NCI-H524 treated with DMSO at 0.1 percent for 48 hours (cell line): ENCODE measurements at places on chromosomes 2 and 18.

GRCh38 chr2:109013051-109013450, 24.0 kb upstream of the EDAR start:
- DNase-seq, result no peak

DNA sequence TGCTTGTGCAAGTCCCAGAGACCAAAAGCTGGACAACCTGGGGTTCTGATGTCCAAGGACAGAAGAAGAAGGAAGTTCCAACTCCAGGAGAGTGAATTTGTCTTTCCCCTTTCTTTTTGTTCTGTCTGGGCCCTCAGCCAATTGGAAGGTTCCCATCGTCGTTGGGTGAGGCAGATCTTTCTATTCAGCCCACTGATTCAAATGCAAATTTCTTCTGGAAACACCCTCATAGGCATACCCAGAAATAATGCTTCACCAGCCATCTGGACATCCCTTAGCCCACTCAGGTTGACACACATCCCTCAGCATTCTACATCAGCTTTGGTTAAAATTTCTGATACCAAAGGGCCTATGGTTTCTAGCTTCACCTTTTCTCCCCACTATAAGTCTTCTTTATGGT, 156.5 kb downstream of the SP3 start:
- no peak for DNase-seq

DNA sequence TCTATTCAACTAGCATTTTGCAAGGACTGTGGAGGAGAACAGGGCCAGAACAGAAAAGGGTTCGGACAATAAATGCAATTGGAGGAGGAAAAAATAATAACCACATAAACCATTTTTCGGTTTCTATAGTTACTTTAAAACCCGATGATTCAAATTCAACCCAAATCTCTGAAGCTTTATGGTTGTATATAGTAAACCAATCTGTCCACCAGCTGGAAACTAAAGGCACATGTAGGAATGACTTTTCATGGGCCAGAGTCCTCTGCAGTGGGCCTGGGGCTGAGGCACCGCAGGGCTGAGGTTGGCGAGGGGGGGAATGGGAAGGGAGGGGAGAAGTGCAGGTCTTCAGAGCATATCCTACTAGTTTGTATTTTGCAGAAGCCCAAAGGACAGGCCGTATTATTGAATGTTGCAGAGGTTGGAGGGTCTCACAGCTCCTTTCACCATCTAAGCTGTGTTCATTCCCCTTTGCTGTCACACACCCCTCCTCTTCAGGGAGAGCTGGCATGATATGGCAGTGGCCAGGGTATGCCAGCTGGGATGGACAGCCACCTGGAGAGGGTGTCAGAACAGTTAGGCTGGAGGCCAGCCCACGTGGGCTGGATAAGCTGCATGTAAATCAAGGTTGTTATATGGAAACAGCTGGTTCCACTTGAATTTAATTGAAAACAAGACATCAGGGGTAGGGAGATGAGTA, 267.1 kb downstream of the PRKCE start:
- peak; percentile 93 for DNase-seq

GRCh38 chr18:13178197-13178596, 40.4 kb upstream of the LDLRAD4 start:
- DNase-seq, result no peak

GRCh38 chr2:144083211-144083610, 436.7 kb downstream of the ZEB2 start:
- no peak for DNase-seq

GRCh38 chr2:191557841-191558240, 120.1 kb upstream of the NABP1 start:
- no peak for DNase-seq

GRCh38 chr2:234291765-234292204, 205.1 kb downstream of the ARL4C start:
- DNase-seq, result no peak

GRCh38 chr2:60318544-60318943, 234.9 kb downstream of the BCL11A start:
- DNase-seq, result no peak
